ENCODE measurements at places on chromosomes 1 and 21. TPM values are rescaled to one million over a fixed set of nuclear protein-coding genes. Genes with fewer than 3 reads are reported as not detected.

DNA sequence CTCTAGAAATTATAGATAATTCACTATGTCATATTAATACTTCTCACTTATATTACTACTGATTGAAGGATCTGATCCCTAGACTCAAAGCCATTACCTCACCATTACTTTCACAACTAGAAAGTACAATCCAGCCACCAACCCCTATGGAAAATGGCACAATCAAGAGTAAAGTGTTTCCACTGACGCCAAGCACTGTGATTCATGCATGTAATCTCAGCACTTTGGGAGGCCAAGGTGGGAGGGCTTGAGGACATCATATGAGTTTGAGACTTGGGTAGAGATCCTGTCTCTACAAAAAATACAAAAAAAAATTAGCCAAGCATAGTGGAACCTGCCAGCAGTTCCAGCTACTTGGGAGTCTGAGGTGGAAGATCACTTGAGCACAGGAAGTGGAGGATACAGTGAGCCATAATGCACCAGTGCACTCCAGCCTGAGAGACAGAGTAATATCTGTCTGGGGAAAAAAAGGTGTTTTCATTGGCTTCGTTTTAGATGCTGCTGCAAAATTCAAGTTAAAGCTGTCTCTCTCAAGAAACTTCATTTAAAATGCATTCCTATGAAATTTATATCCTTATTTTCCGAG, 126.5 kb downstream of the AKT3 start:
- no peak for DNase-seq

DNA sequence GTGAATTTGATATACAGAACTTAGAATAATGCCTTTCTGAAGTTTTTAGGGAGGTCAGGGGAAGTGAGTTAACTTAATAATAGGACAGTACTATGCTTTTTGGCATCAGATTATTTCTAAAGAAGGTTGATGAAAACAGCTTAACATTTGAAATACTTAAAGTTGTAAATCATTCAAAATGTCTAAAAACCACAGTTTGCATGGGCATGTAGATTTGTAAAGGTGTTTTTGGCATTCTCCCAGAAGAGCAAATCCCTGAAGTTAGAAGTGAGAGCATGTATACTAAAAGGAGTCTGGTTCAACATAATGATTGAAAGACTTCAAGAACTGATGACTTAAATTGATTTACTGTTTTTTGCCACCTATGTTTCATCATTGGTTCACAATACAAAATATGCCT, 6.7 kb downstream of the DR1 start:
- no peak for DNase-seq

DNA sequence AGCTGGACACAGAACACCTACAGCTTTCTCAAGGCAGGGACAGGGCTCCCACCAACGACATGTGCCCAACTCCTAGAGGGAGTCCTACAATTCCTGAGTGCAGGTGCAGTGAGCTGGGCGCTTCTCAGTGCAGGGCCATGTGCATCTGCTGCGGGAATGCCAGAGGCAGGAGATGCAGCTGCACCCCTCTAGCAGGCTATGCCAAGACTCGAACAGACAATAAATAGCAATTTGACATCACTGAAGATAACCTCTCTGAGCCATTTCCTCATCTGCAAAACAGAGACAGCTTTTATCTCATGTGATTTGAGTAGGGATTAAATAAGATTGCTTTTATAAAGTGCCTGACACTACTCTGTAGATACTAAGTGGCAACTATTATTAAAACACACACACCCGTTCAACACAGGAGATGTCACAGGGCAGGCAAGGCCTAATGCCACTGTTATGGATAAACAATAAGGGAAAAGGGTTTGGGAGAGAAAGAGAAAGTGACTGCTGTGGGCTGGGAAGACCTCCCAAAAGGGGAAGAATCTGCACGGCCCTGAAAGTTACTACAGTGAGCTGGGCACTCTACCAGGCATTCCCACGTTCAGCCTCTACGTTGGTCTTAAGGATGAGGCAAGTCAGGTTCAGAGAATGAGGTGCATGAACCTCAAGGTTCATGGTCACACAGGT, 5.7 kb downstream of the SLC9A1 start:
- no peak for DNase-seq

DNA sequence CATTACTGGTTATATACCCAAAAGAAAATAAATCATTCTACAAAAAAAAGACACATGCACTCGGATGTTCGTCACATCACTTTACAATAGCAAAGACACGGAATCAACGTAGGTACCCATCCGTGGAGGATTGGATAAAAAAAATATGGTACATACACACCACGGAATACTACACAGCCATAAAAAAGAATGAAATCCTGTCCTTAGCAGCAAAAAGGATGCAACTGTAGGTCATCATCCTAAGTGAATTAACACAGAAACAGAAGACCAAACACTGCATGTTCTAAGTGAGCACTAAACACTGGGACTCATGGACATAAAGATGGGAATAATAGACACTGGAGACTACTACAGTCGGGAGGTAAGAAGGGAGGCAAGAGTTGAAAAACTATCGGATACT, 148.6 kb downstream of the CHD1L start:
- DNase-seq: no peak

- peak; percentile 42 for DNase-seq
These were observed 73.8 kb downstream of the MTR start for GRCh38 chr1:236868625-236869467.

DNA sequence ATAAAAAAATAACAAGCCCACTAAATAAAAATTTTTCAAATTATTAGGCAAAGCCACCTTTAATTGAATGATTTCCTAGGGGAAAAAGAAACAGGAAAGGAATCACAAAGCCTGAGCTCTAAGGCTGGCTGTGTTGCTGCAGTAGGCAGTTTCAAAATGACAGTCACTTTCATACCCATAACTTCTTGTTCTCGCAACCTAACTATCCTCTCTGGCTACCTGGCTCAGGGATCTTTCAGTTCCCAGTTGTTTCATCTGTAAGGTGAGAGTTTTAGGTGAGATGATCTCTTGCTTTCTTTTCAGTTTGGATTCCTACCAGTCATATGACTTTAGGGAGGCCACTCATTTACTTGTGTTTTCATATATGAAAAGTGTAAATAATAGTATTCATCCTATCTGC, 226.1 kb downstream of the ASTN1 start:
- DNase-seq: no peak

DNA sequence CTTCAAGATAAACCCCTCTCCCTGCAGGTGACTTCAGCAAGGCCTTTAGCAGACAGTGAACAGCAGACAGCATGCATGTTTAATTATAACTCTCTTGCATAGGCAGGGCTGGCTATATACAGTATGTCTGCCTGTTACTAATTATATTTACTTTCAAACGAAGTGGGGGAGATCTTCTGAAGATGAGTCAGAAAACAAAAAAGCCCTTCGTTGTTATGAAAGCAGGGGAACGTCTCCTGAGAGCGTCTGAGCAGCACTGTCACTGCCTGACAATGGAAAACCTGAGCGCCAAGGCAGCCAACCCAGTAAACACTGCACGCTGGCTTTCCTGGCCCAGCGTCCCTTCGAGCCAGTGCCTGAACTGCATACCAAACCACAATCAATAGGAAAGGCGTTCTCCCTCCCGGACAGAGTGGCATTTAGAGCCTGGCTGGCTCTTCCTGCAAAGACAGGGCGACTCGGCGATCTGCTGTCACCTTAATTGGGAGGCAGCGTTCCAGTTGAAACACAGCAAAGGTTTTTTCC, 54.1 kb downstream of the TOMM20 start:
- DNase-seq: no peak

GRCh38 chr1:45929257-45929687, 125.9 kb downstream of the MAST2 start:
- no peak for DNase-seq

DNA sequence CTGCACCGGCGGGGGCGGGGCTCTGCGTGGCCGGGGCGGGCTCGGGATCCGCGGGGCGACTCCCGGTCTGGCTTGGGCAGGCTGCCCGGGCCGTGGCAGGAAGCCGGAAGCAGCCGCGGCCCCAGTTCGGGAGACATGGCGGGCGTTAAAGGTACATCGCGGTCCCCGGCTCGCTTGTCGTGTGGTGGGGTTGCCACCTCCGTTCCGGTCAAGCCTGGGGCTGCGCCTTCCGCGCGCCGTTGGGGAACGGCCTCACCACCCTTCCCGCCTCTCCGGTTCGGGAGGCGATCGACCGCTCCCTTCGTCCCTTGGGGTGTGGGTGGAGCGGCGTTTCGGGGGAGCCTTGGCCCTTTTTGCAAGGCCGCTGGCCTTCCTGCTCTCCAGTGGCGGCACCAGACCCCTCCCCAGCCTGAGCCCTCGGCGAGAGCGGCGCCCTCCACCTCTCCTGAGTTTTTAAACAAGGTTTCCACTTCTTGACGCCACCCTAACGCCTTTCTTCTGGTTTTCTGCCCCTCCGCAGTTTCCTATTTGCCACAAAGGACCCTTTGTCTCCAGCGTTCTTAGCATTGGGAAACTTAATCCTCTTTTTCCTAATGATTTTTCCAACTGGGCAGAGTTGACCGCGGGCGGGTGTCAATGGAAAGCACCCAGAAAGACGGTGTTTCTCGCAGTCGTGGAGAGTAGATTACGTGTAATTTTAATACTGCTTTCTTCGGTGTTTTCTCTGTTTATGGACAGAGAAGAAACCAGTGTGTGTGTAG, at the start of the genes LEPR and LEPROT:
LEPR (plus strand) TSS at position 79 of the 761 bp plus-strand sequence. CDS start 144,898 bp downstream, outside the sequence.
LEPROT (plus strand) TSS at position 79 of the 761 bp plus-strand sequence; CDS start at position 136, 57 bp downstream.
- peak; percentile 52 for DNase-seq

DNA sequence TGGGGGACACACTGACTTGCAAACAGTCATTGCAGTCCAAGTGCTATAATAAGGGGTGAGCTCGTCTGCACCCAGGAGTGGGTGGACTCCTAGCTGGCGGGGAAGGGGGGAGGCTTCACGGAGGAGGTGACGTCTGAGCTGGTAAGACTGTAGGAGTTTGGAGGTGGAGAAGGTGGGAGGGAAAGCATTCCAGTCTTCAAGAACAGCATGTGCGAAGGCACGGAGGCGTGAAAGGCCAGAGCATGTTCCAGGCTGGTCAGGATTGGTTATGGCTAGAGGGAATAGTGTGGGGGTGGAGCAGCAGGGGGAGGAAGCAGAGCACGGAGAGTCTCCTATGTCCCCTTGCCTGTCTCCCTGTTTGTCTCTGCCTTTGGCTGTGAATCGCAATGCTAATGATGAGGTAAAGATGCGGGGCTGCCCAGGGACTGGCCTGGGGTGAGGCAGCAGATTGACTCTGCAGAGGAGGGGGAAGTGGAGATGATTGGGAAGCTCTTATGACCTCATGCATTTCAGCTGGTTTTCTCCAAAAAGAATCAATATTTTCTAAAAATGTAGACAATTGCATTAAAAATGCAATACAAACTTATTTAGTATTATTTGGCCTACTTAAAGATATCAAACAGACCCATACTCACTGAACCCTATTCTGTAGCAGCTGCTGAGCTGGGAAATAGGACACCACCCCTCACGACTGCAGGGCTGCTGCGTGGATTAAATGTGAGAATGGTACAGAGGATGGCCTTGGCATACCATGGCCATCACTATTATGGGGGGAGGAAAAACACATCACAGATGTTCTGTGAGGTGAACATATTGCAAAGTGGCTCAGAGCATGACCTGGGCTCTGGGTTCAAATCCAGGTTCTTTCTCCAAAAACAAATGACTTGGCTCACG, 2.6 kb upstream of the ZNF436 start:
- DNase-seq: no peak

- DNase-seq: no peak
These were observed 302.3 kb upstream of the NRIP1 start for GRCh38 chr21:15367061-15367626.

DNA sequence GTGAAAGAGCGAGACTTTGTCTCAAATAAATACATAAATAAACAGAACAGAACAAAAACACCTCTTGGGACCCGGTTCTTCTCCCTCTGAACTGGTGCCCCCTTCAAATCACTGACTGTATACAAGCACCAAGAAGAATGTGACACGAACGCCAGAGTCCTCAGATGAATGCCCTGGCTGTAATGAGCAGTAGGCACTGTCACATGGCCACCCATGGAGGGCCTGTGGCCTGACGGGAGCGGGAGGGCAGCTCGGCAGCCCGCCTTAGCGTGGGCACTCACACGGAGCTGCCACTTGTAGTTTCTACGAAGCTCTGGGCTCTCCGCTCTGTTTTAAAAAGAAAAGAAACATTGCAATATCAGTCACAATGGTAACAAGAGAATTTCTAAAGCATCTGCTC, 146.0 kb downstream of the PEX14 start:
- no peak for DNase-seq

GRCh38 chr1:94542088-94542870, 720 bp upstream of the F3 start:
- no peak for DNase-seq

DNA sequence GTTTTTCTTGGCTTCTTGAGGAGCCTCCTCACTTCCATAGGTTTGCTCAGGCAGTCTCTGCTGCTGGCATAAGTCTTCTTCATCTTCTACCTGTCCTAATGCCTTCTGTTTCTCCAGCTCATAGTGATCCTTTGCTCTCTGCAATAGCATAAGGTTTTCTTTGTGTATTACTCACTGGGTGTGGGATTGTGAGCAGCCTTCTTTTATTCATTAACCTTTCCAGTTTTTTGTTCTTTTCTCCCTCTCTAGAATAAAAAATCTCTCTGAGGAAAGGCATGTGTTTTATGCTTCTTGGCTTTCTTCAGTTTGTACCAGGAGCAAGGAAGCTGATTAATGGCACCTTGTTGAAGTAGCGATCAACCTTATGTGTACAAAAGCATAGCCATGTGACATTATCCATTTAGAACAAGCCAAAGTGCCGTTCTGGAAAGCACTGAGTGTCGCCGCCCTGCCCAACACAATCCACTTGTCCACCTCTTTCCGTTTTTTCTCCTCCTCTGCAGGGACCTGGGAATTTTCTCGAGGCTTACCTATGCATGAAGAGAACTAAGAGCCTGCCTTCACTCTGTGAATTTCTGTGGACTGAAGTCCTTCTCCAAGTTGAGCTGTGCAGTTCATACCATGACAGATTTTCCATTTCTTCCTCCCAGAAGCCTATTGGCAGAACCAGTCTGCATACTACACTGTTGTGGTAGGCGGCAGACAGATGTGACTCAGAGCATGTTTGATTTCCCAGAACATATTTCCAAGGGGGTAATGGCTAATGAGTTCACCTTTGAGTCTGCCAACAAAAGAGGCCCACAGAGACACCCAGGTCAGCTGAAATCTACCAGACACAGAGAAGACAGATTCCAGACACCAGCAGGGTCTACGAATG, 39.0 kb downstream of the DPT start:
- DNase-seq: no peak

OR2AK2 gene
- not detected for polyA plus RNA-seq

S100A3 gene
- 0.25 TPM for polyA plus RNA-seq

BSND gene
- polyA plus RNA-seq: 4.1 TPM

ANGPTL1 gene
- polyA plus RNA-seq: 4.0 TPM

NBPF10 gene
- polyA plus RNA-seq: 4.3 TPM

MRAP gene
- polyA plus RNA-seq: 0.33 TPM

WDR64 gene
- polyA plus RNA-seq: 0.58 TPM

All from left kidney (tissue), 8 donors.